ENCODE measurements at places on chromosomes 4 and X.
A peak's percentile ranks its signal among the peaks of the same experiment; 100 is the strongest.

DNA sequence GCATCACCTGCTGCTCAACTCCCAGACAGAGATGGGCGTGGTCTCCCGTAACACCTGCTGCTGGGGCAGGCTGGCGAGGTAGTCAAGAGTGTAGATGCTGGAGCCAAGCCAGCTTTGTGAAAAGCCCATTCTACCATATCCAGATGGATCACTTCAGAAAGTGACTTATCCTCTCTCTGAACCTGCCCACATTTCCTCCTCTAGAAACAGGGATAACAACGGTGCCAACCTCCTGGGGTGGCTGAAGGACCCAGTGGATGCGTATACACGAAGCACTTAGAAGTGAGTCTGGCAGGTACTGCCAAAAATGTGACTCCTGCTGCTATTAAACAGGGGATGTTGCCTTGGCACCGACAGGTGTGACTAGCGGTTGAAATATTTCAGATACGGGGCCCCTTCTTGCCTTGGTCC lies 95.8 kb downstream of the SORBS2 start:
- DNase-seq = no peak

- no peak for DNase-seq
Measured at GRCh38 chrX:137926090-137926489, 360.2 kb downstream of the ZIC3 start.

DNA sequence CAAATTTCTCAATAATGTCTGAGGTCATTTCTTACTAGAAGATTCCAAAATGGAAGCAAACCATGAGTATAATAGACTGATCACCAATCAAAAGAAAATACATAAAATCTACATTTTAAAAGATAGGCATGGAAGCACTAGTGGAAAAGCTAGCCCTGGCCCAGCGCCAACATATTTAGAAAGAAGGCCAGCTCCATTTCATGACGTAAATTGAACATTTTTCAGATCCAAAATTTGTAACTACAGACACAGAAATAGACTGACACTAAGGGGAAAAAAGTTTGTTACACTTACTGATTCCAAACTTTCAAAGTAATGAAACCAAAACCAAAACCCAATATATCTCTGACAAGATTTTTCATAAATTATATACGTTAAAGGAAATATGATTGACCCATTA lies 117.7 kb downstream of the ADAMTS3 start:
- DNase-seq = no peak

DNA sequence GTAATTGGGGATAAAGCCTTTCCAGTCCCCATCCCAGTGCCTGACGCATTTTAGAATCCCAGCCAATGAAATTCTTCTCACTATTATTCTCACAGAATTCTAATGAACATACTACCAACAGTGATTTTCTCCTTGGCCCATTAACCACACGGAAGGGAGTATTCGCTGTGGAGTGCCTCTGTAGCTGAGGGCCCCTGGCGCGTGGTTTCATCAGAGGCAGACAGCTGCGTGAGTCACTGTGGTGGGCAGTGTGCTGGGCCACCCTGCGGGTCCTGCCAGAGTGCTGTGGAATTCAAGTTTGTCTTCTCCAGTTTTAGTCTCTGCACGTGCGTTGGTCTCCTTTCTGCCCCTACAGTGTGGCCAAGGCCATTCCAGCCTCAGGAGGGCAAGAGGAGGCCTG lies 335.4 kb upstream of the FAT1 start:
- no peak for DNase-seq

DNA sequence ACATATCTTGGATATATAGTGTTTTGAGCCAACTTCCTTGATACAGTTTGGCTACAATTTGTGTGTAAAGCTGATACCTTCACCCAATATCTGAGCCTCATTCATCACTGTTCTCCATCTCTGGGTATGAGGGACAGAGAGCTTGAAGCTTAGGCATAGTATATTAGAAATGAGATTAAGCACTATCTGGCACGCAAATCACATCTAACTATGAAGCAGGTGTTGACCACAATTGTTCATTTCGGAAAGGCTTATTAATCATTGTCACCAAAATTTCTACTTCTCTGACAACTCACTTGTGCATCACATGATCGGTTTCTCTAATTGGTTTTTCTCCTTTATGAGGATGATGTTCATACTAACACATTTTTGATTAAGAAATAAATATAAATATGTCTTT lies 2.1 kb upstream of the POF1B start:
- DNase-seq = no peak

- no peak for DNase-seq
Measured at GRCh38 chr4:66555301-66555700, 885.0 kb upstream of the EPHA5 start.

- DNase-seq = no peak
Measured at GRCh38 chrX:37287741-37288444, 61.3 kb upstream of the PRRG1 start.

GRCh38 chr4:110414561-110414920 lies 61.4 kb upstream of the ENPEP start:
- no peak for DNase-seq

- no peak for DNase-seq
Measured at GRCh38 chrX:101682723-101683122, 23.1 kb upstream of the ARMCX2 start.

DNA sequence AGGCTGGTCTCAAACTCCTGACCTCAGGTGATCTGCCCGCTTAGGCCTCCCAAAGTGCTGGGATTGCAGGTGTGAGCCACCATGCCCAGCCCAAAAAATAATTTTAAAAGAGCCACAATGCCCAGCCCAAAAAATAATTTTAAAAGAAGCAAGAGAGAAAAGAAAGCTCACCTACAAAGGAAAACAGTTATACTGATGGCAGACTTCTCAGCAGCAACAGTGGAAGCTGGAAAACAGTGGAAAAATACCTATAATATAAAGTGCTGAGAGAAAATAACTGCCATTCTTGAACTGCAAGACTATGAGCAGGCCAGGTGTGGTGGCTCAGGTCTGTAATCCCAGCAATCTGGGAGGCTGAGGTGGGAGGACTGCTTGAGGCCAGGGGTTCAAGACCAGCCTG lies 13.3 kb upstream of the HMGB2 start:
- no peak for DNase-seq

DNA sequence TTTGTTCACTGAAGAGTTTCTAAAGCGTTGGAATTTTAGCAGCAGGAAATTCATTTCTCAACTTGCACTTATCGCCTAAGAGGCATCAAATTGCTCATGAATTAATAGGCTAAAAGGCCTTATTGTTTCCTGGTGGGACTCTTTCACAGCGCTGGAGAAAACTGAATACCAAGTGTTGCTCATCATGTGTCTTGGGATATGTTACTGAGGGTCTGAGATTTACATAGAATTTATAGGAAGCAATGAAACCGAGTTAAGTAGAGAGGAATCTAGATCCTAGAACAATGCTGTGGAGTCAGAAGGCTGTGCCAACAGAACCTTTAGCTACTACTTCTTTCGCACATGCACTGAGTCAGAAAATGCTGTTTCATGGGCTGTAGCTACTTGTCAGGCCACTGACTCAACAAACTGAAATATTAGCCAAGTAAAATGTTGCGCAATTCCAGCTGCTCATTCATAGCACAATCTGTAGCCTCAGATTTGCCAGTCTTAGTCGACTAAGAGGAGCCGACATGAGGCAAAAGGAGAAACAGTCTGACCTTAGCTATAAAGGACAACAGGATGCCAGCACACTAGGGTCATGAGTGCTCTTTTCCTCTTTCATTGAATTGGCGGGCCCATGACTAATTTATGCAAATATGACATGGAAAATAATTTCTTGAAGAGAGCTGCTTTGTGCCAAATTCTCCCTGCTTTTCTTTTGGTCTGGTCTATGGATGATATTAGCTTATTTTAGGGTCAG lies 35.9 kb upstream of the CXCL8 start:
- peak; percentile 73 for DNase-seq

DNA sequence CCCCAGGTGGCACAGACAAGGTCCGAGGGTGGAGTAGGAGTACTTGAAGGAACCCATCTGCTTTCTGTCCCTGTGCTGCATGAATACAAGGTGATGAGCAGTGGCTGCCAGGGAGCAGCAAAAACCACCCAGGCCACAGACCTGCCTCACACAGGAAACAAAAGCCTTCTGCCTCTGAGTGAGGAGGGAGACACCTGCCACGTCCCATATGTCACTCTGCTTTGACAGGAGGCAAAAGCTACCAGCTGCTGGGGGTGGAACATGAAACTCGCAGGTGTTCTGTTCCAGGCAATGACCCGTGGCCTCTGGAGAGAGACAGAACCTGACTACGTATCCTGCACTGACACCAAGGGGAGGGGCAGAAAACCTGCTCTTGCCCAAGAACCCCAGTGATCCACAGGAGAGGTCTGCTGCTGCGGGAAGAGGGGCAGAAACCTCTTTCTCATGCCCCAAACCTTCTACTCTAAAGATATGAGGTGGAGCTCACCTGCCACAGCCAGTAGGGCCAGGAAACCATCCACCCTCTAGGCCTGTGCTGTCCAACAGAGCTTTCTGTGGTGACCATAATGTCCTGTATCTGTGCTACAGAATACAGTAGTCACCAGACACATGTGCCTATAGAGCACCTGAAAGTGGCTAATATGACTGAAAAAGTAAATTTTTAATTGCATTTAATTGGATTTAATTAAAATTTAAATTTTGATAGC lies 172.9 kb downstream of the PRDM5 start:
- no peak for DNase-seq

GRCh38 chr4:60683973-60684372 lies 516.2 kb upstream of the ADGRL3 start:
- peak; percentile 47 for DNase-seq

DNA sequence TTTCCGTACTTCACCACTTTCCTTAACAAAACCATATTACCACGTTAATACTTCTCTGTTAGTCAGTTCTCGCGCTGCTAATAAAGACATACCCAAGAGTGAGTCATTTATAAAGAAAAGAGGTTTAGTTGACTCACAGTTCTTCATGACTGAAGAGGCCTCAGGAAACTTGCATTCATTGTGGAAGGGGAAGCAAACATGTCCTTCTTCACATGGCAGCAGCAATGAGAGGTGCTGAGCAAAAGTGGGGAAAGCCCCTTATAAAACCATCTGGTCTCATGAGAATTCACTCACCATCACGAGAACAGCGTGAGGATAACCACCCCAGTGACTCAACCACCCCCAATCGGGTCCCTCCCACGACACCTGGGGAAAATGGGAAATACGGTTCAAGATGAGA lies 289.8 kb upstream of the CLNK start:
- DNase-seq = no peak

GRCh38 chrX:16869393-16870094 lies 618 bp downstream of the RBBP7 start:
- peak; percentile 52 for DNase-seq

- no peak for DNase-seq
Measured at GRCh38 chr4:7403001-7403400, 31.7 kb downstream of the PSAPL1 start.

GRCh38 chrX:42996861-42997260 lies 218.9 kb upstream of the PPP1R2C start:
- DNase-seq = no peak

GRCh38 chrX:45154033-45154360 lies 46.7 kb downstream of the DIPK2B start:
- DNase-seq = no peak

GRCh38 chr4:76430519-76431388 lies 4.3 kb upstream of the SHROOM3 start:
- peak; percentile 58 for DNase-seq

DNA sequence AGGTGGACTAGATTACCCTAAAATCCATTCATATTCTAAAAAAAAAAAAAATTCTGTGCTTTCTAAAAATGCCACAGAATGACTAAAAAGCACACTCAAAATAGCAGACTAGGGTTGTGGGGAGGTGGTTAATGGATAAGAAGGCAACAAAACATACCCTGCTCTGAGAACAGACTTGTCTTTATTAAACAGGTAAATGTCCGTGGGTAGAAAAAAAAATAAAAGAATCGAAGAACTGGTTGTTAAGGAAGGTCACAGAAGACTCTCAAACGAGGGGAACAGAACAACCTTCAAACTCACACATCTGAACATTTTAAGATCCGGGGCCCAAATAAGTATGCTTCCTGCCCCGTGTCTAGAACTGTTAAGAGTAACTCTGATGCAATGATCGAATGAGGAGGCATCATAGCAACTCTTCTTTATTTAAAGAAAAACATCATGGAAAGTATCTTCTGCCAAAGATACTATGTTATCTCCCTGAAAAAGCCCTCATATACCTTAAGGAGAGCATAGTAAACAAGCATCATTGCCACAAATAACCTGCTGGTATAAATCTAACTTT lies 68.4 kb downstream of the ELF2 start:
- DNase-seq = no peak

- DNase-seq = no peak
Measured at GRCh38 chrX:111170017-111170416, 74.0 kb downstream of the PAK3 start.

DNA sequence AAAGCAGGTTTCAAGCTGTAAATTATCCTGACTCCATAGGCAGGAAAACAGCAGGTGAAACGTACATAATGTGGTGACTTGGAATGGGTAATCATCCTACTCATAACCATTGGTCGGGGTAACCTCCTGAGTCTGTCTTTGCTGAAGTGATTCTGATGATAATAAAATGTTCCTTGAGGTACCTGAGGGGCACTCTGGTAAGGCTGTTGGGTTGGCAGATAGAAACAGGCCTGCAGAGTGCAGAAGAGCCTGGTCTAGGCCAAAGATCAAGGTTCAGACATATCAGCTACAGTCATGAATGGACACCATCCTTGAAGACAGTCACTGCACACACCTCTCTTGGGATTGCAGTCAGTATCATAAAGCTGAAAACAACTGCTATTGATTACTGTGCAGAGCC lies 174.7 kb upstream of the RPL34 start:
- DNase-seq = no peak

- DNase-seq = peak; percentile 83
Measured at GRCh38 chr4:183986971-183987946, 82.2 kb downstream of the STOX2 start.

- DNase-seq = no peak
Measured at GRCh38 chr4:84792366-84793301, 173.9 kb downstream of the WDFY3 start.

- DNase-seq = no peak
Measured at GRCh38 chr4:39369301-39369700, 3.1 kb upstream of the RFC1 start.

DNA sequence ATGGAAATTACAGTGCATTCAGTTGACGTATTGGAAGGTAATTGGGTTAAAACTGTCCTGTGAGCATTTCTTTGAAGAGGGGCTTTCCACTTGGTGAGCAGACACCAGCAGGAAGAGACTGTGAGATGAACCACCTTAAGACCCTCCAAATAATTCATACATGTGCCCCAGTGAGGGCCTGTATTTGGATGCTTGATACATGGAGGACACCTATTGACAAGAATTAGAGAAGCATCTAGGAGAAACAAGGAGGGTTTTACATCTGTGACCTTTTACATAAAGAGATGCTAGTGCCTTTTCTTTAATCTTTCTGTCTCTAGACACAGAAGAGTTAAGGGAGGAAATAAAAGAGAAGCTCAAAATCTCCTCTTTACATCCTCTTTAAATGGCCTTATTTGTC lies 1115.3 kb upstream of the IGFBP7 start:
- no peak for DNase-seq

GRCh38 chr4:178612733-178613132 lies 1170.5 kb upstream of the AGA start:
- DNase-seq = no peak

GRCh38 chr4:80526697-80527096 lies 191.2 kb downstream of the CFAP299 start:
- DNase-seq = no peak

- peak; percentile 71 for DNase-seq
Measured at GRCh38 chrX:100413229-100413628, 3.2 kb upstream of the PCDH19 start.

All from AG08396 (cell line).